AG08396 (cell line): ENCODE measurements at places on chromosomes 3 and 15.

DNA sequence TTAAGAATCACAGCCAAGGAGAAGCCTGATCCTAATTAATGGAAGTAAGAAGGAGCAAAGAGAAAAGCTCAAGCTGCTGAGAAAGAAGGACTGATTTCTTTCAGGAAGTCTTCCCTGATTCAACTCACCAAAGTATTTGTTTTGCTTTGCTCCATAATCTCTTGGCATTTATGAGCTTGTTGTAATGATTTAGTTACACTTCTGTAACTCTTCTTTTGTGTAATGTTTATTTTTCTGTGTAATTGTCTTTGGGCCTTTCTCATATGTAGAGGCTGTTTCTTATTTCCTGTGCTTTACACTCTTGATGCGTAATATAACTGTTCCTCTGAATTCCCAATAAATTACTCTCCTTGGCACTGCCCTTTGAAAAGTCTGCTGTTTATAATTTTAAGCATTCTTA is 80.0 kb downstream of the COL6A5 start:
- no peak for DNase-seq

GRCh38 chr3:195207056-195207455 is 63.9 kb downstream of the XXYLT1 start:
- no peak for DNase-seq

DNA sequence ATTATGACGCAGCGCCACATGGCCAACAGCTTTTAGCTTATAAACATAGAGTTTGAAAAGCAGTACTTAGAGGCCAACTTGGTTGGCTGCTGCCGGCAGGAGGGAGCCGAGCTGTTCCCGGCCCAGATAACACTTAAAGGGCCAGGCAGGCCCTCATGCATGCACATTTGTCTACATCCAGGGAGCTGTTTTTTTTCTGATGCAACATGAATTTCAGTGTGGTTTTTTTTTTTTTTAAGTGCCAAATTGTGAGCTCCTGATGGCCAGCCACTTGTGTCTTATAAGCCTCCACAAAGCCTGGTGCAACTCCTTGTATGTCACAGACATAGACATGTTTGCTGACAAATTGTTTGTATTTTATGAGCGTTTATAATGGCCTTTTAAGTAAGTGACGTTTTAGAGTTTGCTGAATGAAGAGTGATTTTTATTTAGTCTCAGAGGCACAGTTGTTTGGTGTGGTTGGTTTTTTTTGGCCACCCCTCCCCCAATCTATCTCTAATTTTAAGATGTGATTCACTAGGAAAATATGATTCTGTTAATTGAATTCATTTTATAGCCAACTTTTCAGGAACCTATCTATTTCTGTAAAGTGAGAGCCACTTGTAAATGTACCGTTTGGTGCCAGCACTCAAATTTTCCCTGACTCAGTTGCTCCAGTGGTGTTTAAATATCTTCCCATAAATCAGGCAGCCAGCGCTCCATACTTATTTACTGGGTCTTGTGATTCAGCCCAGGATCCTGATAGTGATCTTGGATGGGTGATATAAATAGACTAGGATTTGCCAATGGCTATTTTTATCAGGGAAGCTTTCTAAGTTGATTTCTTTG is 134.3 kb downstream of the VGLL4 start:
- DNase-seq: peak; percentile 86

- no peak for DNase-seq
These were observed 847.8 kb downstream of the SI start for GRCh38 chr3:164230385-164231094.

- DNase-seq: no peak
These were observed 8.8 kb upstream of the NMD3 start for GRCh38 chr3:161212171-161212771.

DNA sequence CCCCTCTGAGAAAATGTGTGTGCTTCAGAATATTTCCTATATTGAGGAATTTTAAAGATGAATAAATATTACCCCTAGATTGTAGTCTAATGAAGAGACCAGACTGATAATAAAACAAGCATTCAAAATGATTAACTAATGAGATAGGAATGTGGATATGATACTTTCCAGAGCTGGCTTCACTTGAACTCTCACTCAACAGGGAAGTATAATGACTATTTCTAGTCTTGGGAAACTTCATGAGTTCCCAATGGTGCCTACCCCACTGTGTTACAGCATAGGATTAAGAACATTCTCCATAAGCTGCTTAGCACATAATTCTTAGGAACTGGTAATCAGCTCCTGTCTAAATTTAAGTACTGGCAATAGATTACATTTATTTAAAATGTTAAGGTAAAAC is 261.5 kb upstream of the ZNF385D start:
- no peak for DNase-seq

GRCh38 chr3:197344582-197345318 is 46.3 kb upstream of the DLG1 start:
- no peak for DNase-seq

DNA sequence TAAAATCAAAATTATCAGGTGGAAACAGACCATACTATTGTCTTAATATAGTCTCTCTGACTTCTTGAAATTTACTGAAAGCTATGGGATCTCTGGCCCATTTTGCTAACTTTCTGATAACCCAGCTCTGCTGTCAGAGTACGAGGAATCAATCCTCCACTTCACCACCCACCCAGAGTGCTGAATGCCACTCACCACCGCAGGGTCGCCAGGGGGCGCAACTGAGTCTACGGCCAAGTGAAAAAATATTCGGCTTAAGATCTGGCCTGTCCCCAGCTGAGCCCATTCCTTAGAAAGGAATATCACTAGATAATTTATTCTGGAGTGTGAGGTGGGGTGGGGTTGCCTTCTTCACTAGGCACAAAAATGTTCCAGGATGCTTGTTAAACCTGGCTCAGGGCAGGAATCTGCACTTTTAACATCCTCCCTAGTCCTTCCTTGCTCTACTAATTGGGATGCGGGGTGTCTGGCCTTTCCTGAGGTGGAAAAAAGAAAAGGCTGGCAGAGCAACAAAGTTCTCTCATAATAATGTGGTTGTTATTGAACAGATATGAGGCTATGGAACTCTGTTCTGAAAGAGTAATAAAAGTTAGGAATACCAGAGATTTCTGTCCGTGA is 520.6 kb downstream of the MFSD1 start:
- DNase-seq: peak; percentile 62

GRCh38 chr15:74531144-74531811 is 9.7 kb upstream of the ARID3B start:
- DNase-seq: peak; percentile 70

GRCh38 chr15:78069052-78069414 is 8.5 kb downstream of the TBC1D2B start:
- DNase-seq: no peak

DNA sequence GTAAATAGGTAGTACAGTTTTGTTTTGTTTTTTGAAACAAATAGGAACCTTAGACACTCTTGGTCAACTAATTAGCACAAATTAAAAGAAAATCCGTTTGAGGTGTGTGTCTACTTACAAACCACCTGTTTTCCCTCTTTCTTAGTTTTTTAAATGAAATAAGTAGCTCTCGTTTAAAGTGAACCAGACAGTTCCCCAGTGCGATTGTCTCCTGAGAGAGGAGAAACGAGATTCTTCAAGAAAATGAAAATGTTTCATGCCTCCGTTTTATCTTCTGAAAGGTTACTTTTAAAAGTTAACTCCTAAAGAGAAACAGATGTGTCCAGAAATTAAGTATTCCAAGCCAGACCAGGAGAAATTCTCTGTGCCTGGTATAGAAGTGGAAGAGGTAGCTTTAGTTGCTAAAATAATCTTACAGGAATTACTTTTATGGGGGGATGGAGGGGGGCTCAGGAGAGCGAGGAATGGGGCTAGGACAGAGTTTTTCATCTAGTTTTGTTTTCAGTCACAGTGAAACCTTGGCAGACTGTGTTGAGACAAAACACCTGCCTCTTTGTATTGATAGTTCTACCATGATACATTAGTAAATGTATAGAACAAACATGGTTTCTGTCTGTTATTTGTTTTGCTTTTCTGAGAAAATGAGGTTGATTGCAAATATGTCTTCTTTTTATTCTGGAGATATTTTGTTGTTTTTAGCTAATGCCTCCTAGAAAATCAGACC is 155.1 kb upstream of the CNTN4 start:
- DNase-seq: no peak

- no peak for DNase-seq
These were observed 32.5 kb upstream of the TMOD3 start for GRCh38 chr15:51796847-51797401.

DNA sequence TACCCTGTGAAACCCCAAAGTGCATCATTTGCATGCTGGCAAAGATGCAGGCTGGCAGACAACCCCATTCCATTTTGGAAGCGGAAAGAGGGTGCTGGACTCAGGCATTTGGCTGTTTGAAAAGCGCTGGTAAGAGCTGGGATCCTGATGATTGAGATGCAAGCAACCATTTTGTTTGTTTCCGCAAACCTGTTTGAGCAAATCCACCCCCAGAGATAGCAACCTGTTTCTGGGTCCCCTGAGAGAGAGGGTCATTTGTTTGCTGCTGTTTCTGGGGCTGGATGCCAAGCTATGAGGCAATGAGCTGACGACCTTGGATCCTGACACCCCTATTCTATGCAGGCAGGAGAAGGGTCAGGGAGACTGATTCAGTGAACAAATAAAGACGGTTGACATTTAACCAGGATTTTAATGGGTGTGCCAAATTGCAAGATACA is 9.8 kb downstream of the SLC6A1 start:
- no peak for DNase-seq

DNA sequence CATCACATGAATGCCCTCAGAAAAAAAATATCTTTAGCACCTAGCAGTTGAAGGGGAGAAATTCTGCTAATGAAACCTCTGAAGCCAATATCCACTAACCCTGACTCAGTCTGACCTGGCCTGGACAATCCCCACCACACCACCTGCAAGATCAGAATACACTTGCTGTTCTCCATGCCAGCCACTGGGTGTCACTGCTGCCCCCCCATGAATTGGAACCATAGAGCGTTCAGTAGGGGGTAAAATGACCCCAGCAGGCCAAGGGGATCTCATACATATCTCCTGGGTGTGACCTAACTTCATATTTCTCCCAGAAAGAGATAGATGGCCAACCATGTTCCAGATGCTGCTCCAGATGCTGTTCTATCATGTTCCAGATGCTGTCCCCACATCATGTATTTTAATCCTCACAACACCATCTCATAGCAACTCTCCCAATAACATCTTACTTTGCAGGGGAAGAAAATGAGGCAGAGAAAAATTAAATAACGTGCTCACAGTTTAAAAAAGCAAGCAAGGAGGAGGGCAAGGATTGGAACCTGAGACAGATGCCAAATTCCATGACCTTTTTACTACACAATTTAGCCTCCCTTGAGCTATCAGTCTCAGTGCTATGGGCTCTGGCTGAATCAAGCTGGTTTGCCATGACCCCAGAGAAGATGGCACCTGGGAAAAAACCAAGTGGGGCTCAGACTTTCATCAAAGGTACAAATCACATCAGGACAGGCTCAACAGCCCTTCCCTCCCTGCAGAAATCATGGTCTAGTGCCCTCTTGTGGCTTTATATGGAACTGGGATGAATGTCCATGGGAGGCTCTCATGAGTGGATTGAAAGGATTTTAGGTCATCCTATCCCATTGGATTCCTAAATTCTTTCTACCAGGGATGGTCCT is 12.4 kb downstream of the NTRK3 start:
- DNase-seq: peak; percentile 34

DNA sequence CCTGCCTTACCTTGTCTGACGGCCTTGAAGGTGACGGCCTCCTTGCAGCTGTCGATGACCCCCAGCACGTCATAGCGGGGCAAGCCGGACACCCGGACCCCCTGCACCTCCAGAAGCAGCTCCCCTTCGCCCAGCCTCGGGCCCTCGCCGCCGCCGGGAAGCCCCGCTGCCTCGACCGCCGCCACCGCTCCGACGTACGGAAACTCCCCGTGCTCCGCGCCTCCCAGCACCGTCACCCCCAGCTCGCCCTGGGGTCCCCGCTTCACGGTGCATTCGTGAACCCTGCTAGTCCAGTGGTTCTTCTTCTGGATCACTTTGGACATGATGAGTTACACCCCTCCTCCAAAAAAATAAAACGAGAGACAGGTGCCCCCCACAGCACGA is 740 bp downstream of the MAGI1 start:
- no peak for DNase-seq

- DNase-seq: peak; percentile 4
These were observed 204.9 kb downstream of the CADPS start for GRCh38 chr3:62670351-62670750.

- no peak for DNase-seq
These were observed 13.3 kb upstream of the SRPRB start for GRCh38 chr3:133792171-133792763.

GRCh38 chr15:59448871-59449270 is 10.9 kb downstream of the FAM81A start:
- DNase-seq: no peak

GRCh38 chr3:171231361-171231760 is 204.8 kb upstream of the SLC2A2 start:
- DNase-seq: no peak

DNA sequence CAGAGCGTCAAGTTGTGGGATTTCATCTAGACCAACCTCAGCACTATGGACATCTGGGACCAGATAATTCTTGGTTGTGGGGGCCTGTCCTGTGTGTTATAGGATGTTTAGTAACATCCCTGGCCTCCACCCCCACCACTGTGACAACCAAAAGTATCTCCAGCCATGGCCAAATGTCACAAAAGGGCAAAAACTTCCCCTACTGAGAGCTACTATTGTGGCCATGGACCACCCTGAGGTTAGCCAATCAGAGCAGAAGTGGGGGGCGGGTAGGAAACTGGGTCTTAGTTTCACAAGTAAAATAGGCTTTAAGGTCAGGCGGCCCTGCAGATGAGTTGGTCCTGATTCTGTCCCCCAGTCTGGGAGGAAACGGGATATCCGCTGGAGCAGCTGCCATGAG is 25.4 kb downstream of the KIF7 start:
- DNase-seq: no peak

DNA sequence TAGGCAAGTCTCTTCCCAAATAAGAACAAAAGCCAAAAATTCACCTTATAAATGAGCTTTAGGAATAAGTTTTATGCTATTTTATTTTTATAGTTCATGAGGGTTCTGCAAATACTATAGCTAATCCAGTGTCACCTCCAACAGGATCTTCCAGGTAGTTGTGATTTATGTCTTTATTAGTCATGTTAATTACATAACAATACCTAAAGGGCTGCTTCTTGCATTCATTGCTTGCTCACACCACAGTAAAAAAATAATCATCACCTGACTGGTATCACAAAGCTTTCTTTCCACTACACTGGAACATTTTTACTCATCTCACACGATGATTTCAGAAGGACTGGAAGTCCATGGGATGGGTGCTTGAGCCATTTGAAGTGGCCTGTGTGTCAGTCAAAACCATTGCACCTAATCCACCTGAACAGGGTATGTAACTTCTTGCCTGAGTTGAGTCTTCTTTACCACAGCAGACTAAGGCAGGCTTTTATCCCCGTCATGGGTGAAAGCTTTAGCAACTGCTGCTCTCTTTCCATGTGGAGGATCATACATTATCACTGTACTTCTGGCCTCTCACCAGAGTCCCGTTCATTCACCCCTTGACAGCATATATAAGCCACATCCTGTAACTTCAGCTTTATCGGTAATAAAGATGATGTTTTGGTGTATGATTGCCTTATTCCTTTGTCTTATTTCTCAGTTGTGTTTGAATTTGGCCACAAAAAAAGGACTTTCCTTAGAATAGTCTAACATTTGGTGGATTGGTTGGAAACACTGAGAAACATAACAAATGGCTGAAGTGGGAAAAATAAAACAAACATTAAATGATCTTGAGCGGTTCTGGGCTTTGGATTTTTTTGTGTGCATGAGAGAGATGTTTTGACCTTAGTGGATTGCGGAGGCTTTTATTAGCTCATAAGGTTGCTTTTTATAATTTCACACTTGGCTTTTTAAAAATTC is 382.6 kb upstream of the THBS1 start:
- no peak for DNase-seq

- DNase-seq: peak; percentile 94
These were observed at the start of gene NECTIN3 for GRCh38 chr3:111071257-111072030. TSS of gene NECTIN3 (plus strand) at chr3:111071816. CDS start at chr3:111072018, 202 bp downstream.
